ENCODE measurements at places on chromosomes 6 and 20.

- DNase-seq: peak; percentile 68
Measured at GRCh38 chr6:144104898-144105487, 9.6 kb upstream of the SF3B5 start.

- DNase-seq: no peak
Measured at GRCh38 chr6:98146656-98147055, 687.7 kb upstream of the POU3F2 start.

- no peak for DNase-seq
Measured at GRCh38 chr6:3345836-3346235, 87.1 kb downstream of the PSMG4 start.

GRCh38 chr6:168534265-168534664, 93.3 kb downstream of the SMOC2 start:
- DNase-seq: no peak

GRCh38 chr20:45289942-45290676, 16.5 kb upstream of the RBPJL start:
- no peak for DNase-seq

DNA sequence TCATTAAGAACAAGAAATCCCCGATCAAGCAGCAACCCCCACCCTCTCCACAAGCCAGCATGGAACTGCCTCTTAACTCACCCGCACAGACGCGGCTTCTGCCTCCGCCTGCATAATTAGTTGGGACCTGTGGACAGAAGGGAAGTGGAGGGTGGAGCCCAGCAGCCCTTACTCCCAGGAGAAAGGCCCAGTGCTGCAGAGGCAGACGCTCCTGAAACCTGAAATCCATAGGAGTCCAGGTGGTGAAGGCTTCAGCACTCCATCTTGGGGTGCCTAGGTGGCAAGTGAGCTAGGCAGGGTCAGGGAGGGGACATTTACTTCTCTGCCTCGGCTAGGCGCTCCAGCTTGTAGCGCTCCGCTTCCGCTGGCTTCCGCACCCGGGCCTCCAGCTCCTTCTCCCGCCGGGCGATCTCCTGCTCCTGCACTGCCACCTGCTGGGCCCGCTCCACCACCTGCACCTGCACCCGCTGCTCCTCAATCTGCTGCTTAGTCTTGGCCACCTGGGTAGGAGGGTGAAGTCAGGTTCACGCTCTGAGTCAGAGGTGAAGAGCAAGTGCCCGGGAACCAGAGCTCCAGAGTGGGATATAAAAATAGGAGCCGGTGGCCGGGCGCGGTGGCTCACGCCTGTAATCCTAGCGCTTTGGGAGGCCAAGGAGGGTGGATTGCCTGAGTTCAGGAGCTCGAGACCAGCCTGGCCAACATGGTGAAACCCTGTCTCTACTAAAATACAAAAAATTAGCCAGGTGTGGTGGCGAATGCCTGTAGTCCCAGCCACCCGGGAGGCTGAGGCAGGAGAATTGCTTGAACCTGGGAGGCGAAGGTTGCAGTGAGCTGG, 10.7 kb downstream of the TUBB start:
- DNase-seq: no peak

DNA sequence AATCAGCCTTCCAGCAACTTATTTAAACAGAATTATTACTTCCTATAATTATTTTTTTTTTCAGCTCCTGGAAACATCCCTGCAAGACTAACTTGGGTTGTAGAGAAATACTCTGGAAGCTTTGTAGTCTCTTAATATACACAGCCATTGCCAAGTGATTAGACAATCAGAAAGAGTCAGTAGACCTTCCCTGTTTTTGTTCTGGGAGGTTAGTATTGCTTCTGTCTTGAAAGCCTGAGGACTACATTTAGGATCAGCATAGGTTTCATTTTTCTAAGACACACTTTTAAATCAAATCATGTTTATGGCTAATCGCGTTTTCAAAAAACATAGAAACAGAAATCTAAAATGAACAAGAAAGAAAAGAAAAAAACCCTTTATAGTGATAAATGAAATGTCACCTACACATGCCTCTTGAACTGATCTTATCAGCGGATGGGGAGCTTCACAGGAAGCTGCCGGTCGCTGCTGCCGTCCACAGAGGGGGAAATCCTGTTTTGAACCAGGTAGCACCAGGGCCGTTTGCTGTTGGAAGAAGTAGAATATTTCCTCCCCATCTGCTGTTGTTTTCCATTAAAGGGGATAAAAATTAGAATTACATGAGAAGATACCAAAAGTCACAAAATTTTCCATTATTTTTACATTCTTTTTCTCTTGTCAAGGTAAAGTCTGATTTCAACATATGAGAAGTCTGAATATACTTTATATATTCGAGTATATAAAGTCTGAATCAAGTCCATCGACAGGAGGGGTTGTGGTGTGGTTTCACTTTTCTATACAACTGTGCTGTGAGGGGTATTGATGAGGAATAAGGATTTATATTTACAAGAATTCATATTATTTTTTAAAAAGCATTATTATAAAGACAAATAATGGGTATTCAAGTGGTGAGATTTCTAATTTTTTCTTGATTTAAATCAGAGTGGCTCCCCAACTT, 94.6 kb downstream of the ARMC2 start:
- DNase-seq: no peak

DNA sequence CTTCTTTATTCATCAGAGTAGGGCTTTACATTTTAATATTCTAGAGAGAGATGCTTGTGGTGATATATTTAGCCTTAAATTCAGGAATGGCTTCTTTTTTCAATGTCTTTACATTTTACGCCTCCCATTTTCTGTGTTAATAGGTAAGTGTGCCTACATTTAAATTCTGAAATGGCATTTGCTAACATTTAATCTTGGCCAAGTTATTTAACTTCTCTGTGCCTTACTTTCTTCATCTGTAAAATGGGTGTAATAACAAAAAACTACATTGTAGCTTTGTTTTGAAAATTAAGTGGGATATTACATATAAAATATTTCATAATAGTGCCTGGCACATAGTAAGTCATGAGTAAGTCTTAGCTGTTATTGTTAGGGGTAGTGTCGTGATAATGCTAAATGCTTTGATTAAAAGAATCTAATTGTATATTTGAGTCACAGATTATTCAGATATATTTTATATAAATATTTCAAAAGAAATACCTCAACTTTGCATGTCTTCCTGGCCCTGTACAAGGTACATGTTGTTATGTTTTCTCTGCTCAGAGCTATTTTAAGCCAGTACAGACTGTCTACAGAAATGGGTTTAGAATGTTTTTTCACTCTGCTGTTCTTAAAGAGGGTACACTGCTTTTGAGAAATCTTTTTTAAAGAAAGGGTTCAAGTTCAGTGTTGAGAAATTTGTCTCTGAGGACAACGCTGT, 18.8 kb downstream of the CARMIL1 start:
- DNase-seq: no peak

GRCh38 chr20:63346131-63347080, 14.7 kb downstream of the CHRNA4 start:
- no peak for DNase-seq

GRCh38 chr6:151374036-151374683, 17.2 kb downstream of the ZBTB2 start:
- DNase-seq: no peak
